ENCODE measurements at places on chromosomes 6 and 20.

DNA sequence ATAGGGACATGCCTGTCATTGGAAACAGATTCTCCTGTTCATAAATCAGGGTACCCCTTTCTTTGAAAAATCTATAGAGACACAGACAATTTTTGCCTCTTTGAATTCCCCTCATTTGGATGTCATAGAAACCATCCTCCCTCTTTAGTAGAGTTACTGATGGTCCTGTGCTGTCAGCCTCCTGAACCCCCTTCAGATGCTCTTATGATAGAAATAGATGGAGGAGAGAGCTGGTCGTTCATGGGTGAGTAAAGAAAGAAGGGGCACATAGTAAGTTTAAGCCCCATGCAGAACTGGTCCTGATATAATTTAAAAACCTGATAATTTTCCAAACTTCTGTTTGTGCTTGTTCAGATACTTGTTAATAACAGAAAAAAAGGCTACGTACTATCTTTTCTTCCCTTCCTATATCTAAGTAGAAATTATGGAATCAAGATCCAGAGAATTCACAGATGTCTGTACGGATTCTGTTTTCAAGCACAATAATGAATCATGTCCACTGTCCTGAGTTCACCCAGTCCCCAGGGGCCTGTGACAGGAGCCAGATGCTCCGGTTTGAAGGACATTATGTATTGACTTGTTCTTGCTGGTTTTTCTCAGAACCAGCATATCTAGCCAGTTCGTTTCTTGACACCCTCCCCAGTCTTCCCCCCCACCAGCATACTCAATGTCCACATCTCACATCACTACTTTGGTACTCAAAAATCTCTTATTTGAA is 78.1 kb downstream of the NCOA7 start:
- no peak for DNase-seq

GRCh38 chr6:11273406-11274065 is 41.1 kb upstream of the NEDD9 start:
- no peak for DNase-seq

DNA sequence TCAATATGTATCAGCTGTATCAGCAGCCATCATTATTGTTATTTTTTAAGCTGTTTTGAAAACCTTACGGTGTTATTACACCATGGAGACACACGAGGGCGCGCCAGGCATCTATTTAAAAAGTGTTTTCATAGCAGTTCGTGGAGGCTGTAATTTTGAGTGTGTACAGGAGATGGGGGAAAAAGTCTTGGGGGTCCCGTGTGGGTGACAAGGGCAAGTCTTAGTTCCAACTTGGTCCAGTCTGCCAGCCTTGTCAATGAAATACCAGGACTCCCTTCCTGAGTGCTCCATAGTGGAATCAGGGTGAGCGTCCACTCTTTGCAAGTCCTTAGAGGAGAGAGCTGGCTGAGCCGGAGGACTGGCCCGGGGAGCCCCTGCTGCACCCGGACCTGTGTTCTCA is 43.3 kb downstream of the SLC2A10 start:
- peak; percentile 74 for DNase-seq

GRCh38 chr6:136007345-136007744 is 155.8 kb downstream of the PDE7B start:
- peak; percentile 71 for DNase-seq

- peak; percentile 13 for DNase-seq
Observed at GRCh38 chr20:45111799-45112471, 3.0 kb downstream of the WFDC5 start.

GRCh38 chr6:24900917-24901697 is 34.7 kb downstream of the RIPOR2 start:
- no peak for DNase-seq

DNA sequence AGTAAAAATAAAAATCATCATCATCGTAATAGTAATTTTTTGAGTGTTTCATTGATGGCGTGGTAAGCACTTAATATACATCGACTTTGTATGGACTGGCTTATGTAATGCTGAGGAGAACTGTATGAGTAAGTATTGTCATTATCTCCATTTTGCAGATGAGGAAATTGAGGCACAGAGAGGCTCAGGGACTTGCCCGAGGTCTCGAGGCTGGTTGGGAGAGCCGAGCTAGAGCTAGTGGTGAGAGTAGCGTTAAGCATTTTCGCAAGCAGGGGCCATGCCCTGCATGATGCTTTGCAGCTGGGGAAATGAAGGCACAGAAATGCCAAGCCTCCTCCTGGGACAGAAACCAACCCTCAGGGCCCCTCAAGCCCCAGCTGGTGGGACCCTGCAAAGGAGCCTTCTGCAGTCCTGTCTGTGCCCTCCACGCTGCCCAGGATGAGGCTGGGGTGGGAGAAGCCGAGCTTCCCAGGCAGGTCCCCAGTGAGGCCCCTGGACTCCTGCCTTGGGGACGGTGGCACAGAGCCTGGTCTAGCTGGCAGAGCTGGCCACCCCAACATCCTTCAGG is 31.1 kb upstream of the STX16 start:
- DNase-seq, result no peak

- no peak for DNase-seq
Observed at GRCh38 chr20:62606551-62607201, 35.6 kb upstream of the SLCO4A1 start.

GRCh38 chr6:15956205-15957106 is 172.4 kb upstream of the MYLIP start:
- DNase-seq, result no peak

GRCh38 chr20:49633643-49634042 is 65.7 kb upstream of the PTGIS start:
- DNase-seq, result no peak

GRCh38 chr20:22462975-22463914 is 121.1 kb downstream of the FOXA2 start:
- DNase-seq, result no peak

GRCh38 chr6:129598244-129599187 is 111.5 kb downstream of the ARHGAP18 start:
- peak; percentile 64 for DNase-seq

DNA sequence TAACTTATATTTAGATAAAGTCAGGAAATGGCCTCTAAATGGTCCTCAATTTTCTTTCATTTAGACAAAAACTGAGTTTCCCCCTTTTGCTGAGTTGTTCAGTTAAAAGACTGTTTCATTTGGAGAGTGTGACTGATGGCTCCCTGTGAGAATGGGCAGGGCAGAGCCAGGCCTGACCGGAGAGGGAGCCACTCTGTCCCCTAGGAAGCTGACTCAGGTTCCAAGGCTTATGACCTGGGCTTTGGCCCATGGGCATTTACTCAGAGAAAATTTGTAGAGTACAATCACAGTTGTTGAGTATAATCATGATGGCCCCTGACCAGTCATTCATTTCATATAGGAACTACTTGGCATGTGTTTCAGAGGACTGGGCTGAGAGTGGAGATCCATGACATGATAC is 37.0 kb upstream of the AIG1 start:
- no peak for DNase-seq

GRCh38 chr6:36386495-36387439 is 702 bp downstream of the ETV7 start:
- peak; percentile 37 for DNase-seq

GRCh38 chr6:156729248-156729647 is 47.9 kb upstream of the ARID1B start:
- DNase-seq, result no peak

GRCh38 chr6:167782698-167783517 is 43.8 kb upstream of the AFDN start:
- no peak for DNase-seq

DNA sequence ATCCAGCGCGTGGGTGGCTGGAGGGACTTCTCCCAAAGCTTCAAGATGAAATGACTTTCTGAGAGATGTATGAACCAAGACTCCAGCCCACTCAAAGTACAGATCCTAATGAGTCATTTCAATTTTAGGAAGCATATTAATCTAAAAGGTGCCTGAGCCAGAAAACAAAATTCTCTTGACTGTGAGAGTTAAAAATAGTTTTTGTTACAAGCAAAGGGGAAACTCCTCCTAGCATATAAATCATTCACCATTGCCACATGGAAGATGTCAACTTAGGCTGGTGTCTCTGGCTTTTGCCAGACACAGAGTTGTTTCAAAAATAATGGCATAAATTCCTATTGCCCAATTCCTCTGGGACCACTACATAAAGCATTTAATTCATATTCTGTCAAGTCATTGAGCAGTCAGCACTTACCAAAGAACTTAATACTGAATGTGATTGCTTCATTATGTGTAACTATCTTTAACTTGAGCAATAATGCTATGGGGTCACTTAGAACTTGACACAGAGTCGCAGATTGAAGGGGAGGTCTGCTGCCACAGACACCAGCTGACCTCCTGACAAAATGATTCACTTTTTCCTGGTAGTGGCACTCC is 280.6 kb downstream of the SLC35F1 start:
- peak; percentile 42 for DNase-seq

- DNase-seq, result no peak
Observed at GRCh38 chr6:85797993-85798392, 155.3 kb upstream of the SYNCRIP start.

GRCh38 chr6:148530394-148530953 is 187.8 kb downstream of the SASH1 start:
- peak; percentile 47 for DNase-seq

DNA sequence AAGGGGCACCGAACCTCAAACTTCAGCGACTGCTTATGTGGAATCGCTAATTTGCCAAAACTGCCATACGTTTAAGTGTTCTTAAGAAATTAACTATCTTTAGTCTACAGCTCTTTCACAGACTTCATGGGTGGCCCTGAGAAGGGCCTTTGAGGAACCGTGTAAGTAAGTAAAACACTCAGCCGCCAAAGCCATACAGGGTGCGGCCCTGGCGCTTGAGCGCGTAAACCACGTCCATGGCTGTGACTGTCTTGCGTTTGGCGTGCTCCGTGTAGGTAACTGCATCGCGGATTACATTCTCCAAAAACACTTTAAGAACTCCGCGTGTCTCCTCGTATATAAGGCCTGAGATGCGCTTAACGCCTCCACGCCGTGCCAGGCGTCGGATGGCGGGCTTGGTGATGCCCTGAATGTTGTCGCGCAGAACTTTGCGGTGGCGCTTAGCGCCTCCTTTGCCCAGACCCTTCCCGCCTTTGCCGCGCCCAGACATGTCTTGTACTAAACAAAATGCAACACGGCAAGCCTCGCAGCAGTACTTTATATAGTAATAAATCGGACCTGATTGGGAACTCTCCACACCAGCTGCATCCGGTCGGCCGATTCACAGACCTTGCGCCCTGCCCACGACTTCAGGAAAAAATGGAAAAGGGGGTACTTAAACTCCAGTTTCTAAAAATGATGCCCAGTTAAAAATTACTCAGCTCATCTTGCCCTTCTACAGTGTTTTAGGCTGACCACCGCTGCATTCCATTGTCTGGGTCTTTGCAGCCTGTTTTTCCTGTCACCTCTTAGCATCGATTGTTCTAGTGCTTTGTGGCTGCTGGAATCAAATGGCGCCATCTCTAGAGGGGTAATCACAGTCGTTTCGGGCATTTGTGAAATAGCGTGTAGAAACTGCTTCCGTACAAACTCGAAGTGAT is 38.9 kb downstream of the OR2B2 start:
- peak; percentile 54 for DNase-seq

GRCh38 chr6:111782887-111783466 is 90.3 kb downstream of the FYN start:
- no peak for DNase-seq

- no peak for DNase-seq
Observed at GRCh38 chr6:90148867-90149266, 147.8 kb downstream of the BACH2 start.

Data from inflammatory macrophage treated with lipopolysaccharide for 1 hour (primary cell).